ENCODE measurements at places on chromosomes 12 and 14.

- DNase-seq, result no peak
Measured at GRCh38 chr14:58782011-58782410, 144.2 kb downstream of the DACT1 start.

DNA sequence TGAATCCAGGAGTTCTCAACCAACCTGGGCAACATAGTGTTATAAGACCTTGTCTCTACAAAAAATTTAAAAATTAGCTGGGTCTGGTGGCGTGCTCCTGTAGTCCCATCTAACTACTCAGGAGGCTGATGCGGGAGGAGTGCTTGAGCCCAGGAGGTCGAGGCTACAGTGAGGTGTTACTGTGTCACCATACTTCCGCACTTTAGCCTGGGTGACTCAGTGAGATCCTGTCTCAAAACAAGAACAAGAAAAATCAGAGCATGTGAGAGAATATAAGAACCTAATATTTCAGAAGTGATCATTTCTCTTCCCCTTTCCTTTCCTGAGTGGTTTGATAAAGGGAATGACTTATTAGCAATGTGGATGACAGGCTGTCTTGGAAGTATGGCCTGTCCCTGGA lies 9.5 kb downstream of the TRAF3 start:
- no peak for DNase-seq

GRCh38 chr14:68784226-68784910 lies 8.5 kb downstream of the ZFP36L1 start:
- no peak for DNase-seq

DNA sequence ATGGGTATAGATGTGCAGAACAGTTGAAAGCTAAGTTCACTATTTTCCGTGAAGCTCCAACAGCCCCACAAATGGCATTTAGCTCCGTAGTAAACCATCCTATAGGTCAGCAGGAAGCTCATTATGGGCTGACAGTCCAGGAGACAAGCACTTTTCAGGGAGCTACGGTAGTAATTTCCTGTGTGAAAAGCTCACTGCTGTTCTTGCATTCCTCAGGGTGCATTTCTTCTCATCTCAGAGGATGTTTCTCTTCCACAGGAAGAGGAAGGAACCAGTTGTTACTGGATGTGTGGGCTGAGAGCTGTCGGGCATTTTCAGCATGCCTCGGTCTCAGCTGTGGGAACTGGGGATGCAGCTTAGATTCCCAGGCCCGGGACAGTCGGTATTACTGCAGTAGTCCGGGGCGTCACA lies 72.8 kb downstream of the GALNT4 start:
- no peak for DNase-seq

- no peak for DNase-seq
Measured at GRCh38 chr14:104689881-104690711, 678 bp downstream of the INF2 start.

DNA sequence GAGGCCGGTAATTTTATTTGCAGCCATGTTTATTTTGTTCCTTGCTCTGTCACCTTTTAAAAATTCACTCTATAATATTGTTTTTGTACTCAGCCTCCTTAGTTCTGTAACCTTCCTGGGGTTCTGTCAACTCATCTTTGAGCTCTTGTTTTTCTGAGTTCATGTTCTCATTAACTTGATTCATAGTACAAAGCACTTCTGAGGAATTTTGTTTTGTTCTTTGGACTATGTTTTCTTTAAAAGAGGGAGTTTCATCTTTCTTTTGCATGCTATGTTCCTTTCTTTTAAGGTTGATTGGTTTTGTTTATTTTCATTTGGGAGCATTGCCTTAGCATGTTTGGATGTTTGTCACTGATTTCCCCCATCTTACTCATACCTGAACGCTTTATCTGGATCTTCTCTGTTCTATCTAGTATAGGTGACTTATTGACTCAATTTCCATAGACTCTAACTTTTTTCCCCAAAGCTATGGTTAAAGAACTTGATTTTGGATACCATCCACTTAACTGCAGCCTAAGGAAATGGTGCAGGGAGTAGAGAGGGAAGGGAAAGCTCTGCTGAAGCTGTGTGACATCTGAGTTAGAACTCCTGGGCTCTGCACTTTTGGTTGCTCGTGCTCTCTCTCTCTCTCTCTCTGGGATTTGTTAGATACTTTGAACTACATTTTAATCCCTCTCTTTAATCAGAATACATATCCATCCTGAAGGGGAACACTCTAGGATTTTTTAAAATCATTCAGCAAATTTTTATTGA lies 268.5 kb downstream of the PAWR start:
- DNase-seq, result no peak
